NCI-H1417 treated with DMSO at 0.1 percent for 48 hours (cell line): ENCODE measurements at places on chromosomes 4 and X.

DNA sequence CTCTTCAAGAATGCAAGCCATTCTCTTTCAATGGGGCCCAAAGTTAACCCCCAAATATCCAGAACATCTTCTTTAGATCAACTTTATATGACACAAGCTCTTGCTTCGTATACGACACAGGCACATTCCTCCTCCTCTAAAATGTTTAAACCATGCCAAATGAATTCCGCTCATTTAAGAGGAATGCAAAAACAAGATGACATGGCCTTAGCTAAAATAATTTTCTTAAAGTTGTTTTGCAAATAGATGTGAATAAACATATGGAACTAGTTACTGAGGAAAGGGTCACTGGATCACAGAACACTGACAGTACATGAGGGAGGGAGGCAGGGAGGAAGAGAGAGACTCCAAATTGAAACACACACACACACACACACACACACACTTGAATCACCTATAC lies 97.4 kb downstream of the RASL11B start:
- DNase-seq: no peak

DNA sequence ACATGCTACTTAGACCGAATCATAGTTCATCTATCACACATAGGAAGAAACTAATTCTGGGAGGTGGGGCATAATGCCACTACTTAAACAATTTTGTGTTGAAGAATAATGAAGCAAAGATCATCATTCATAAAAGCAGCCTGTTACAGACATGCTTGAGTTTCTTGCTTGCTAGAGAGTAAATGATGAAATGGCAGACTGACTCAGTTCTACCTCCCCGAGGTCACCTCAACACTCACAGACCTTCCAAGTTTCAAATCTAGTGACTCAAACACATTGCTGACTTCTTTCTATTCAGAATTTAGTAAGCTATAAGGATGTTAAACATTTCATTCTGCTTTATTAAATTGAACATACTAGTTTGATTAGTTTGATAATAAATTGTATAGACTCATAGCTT lies 636.5 kb upstream of the FRG1 start:
- no peak for DNase-seq

DNA sequence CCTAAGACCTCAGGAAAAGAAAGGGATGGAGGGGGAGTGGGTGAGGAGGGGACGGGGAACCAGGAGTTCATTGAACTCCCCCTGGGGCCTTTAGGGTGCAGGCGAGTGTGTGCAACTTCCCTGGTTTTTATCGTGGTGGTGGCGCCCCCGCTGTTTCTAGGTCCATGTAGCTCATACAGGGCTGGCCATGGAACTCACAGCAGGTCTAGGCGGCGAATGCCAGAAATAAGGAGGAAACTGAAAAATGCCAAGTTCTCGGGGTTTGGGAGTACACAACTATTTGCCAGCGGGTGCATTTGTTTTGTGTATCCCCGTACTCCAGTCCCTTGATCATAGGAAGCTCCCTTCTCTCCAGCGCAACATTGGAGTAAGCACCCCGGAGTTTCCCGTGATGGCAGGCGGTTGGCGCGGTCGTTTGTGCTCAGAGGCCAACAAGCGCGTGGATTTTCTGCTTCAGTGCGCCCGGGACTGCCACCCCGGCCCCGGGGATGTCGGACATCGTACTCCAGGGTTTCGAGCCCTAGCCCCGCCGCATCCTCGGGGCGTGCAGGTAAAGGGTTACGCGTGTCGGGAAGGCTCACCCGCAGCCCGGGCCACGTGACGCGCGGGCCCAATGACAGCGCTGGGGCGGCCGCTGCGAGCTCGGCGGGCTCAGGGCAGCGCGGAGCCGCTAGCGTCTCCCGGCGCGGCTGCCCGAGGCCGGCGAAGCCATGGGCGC lies 208.9 kb downstream of the NWD2 start:
- DNase-seq: no peak

DNA sequence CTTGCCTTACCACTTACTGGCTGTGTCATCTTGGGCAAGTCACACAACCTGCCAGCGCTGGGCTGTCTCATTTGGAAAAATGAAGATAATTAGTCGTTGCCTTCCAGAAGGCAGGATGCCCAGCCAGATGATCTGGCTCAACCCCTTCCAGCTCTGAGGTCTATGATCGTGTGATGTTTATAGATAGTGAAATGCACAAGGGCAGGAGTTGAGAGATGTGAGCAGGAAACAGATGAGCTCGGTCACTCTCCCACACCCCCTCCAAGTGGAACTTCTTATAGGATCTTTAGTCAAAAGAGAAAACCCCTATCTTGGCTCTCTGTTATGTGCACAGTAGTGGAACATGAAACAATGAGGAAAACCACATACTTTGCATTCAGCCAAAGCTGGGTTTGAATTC lies 336.8 kb upstream of the PPARGC1A start:
- no peak for DNase-seq

DNA sequence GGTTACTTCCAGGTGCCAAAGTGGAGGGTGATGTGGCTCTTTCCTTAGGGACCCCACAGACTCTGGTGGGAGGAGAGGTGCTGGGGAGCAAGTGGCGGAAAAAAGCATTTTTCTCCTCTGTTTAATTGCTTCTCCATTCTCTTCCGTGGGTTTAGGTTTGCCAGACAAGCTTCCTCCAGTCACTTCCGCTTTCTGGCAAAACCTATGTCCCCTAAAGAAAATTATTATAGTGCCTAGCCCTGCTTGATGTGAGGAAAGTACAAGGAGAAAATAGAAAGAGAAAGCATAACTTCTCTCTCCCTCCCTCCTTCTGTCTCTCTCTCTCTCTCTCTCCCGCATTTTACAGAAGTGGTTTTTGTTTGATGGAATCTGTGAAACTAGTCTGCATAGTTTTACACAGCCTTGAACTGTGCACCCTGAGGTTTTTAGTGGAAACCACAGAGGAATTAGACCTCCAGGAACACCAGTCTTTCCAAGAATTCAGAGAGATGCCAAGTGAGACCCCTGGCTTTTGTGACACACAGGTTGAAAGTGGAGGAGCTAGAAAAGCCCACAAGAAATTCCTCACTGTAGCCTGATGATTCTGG lies 231.1 kb upstream of the ANXA3 start:
- no peak for DNase-seq

GRCh38 chr4:141013899-141014298 lies 119.4 kb downstream of the RNF150 start:
- no peak for DNase-seq

DNA sequence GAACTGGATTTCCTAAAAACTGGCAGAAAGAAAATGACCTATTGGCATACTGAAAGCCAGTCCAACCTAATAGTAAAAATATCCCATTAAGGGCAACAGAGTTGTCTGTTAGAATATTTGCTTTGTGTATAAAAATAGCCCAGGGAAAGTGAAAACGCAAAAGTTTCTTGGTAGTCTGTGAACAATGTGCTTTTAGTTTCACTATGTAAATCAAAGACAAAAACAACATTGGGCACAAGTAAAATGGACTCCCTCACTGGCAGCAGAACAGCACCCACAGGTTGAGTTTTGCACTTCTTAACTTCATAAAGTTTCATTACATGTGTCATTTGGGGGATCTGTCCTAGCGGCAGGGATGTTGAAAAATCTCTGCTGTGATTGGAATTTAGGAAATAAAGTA lies 4.3 kb upstream of the FGG start:
- DNase-seq: no peak

- DNase-seq: no peak
Observed at GRCh38 chr4:62006108-62006507, 806.0 kb downstream of the ADGRL3 start.

DNA sequence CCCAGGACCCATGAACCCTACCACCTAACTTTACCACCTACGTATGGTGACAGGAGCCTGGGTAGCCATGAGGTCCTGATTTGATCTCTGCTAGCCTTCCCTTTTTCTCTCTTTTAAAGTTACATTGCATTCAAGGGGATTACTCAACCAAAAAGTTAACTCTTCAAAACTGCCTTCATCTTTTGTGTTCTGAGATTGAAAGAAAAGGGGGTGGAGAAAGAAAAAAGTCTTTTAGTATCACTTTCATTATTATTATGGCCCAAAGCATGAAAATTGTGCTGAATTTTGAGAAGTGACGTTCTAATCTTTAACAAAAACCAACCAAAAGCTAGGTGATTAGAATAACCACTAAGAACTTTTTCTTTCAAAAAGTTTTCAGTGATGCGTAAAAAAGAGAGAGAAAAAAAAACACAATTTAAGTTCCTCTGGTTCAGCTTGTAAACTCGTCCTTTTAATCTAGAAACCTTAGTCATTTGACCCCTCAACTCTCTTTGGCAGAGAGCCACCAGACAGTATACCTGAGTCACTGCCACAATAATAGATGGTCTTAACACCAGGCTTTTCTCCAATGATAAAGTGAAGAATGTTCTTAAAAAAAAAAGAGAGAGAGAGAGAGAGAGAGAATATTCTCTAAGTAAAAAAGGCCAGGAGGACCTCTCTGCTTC lies 347.4 kb upstream of the FGF13 start:
- DNase-seq: no peak

DNA sequence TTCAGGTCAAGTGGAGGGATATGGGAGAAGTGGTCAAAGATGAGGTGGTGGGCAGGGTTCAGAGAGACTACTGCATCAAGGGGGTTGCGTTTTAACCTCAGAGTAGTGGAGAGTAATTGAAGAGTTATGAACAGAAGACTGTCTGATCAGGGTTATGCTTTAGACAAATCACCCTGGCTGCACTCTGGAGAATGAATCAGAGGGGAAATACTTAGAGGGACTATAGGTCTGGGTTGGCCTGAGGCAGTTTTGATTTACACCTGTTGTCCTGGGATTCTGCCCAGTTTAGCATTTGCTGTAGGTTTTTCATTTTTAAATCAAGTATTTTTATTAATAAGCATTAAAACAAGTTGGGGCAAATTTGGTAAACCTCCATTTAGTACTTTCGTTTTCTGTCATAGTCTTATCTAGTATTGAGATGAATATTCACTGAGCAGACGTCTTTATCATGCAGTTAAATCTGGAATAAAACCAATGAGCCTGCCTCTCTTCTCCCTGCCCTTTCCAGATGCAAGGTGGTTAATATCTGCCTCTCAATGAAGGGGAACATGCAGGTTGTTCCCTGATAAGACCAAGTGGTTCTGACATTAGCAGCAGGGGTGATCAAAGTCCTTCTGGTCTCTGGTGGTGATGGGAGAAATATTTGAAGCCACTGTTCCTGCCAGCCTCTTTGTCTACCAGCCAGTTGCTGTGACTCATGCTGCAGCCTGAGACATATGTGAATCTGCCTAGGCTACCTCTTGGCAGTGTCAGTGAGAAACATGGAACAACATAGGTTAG lies 116.0 kb upstream of the RPS6KA3 start:
- no peak for DNase-seq

DNA sequence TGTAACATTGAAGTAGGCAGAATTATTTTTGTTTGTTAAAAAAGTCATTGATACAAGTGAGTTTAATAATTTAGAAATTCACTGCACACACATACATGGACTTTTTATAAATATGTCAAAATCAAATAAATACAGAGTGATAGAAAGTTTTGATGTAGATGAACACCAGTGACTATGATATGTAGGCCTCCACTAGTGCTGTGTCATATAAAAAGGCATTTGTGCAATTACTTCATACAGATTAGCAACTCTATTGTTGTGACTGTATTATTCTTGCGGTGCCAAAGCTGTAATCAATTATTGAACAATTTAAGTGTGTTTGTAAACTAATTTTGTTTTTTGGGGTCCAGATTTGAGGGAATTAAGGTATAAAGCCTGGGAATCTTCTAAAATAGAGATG lies 366.2 kb upstream of the PITX2 start:
- DNase-seq: no peak

DNA sequence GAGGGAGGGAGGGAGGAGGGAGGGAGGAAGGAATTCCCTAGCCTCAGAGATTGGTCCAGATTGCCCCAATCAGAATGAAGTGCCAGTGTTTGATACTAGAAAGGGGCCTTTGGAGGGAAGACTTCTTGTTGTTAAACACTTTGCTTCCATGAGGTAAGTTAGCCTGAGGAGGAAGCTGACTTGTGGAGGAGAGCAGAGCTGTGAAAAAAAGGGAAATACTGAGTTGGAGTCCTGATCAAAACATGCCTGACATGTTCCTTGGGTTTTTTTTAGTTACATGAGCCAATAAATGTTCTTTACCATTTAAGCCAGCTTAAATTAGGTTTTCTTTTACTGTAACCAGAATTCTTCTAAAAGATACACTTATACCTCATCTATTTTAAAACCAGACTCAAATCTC lies 57.6 kb downstream of the GSX2 start:
- no peak for DNase-seq

- no peak for DNase-seq
Observed at GRCh38 chr4:75302648-75303047, 211.6 kb downstream of the RCHY1 start.

- DNase-seq: no peak
Observed at GRCh38 chrX:3485727-3486126, 139.3 kb upstream of the MXRA5 start.

DNA sequence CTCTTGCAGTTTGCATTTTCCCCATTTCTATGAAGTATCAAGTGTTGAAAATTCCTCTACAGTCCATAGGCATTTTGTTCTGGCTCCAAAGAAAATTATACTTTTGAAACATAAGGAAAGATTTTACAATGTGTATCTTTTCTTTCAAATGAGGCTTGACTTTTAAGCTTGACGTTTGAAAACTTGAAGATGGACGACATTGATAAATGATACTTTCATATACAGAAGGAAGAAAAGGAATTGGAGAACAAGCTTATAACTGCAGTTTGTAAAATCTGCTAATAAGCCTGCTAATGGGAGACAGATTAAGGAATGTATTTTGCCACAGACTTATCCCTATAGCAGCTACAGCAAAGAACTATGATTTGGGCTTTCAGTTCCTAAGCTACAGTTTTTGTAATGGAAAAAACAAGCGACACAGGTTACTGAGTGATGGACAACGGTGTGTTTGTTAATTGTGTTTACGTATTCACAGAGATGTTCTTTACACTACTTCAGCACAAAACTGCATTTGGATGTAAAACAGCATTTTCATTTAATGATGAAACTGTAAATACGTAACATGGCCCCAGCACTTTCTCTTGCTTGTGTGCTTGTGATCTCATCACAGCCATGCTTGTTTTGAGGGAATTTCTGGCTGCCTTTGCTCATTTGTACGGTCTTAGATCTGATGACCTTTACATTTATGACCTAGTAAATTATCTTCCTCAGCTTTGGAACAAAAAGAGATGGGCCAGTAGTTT lies 83.2 kb upstream of the FAT1 start:
- no peak for DNase-seq

DNA sequence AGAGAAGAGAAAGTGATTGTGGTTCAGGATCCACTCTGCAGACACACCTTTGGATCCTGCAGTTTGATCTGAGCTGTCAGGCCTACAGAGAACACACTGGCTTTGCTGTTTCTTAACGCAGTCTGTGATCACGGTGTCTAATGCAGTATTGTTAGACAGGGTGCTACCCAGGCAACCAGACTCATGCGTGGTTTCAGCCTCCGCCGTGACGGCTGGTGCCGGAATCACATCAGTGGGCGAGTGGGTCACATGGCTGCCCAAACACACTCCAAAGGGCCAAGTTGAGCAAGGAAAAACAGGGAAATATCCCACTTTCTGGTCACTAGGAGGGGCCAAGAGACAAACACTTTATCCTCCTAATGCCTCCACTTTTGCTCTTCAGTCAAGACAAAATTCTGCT lies 27.5 kb downstream of the CCDC149 start:
- no peak for DNase-seq
